Activated T-helper 1 cell treated with anti-CD3 and anti-CD28 coated beads, Interleukin-12 subunit alpha, Interleukin-12 subunit beta, Interleukin-2, Interleukin-4 antibody, amounts not matched to agents 30 ng/mL and 10 ng/mL and 1 ng/mL, durations not matched to agents 14 hours and 24 hours and 36 hours (primary cell): ENCODE measurements at places on chromosomes 5 and 9. TPM values are rescaled to one million over a fixed set of nuclear protein-coding genes. Genes with fewer than 3 reads are reported as not detected.

DNA sequence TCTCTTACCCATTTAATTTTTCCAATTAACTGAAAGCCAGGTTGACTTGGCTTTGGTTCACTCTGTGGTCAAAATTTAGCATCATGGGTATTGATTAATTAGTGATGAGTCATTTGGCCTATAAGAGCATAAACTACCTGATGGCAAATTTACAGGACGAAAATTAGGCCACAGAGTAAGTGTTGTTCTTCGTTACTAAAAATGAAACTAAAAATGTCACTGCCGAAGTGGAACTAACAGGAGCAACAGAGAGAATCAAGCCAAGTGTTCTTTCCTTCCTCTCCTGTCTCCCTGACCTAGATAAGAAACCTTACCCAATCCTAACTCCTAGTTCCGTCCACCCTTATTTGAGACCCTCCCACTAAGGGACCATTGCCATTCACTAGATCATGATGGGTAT, 176.9 kb downstream of the RAB3C start:
- no peak for DNase-seq

DNA sequence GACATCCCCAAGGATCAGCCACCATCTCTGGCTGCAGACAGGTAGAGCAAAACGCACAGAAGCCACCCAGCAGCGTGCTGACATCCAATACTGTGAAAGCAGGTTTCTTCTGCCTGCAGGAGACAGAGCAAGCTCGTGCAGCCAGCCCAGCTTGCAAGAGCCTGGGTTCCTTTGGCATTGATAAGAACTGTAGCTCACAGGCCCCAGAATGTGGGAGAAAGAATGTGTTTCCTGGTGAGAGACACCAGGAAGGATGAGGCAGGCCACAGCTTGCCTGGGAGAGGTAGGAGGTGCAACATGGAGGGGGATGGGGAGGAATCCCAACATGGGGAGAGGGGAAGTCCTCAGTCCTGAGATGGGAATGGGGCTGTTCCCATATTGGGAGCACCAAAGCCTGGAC, 34.0 kb upstream of the ARAP3 start:
- no peak for DNase-seq

GRCh38 chr5:138909734-138910133, 34.6 kb upstream of the LRRTM2 start:
- DNase-seq, result no peak

GRCh38 chr5:127375124-127375523, 84.5 kb downstream of the MEGF10 start:
- no peak for DNase-seq

GRCh38 chr5:141512390-141512910, 23.6 kb downstream of the PCDHGC5 start:
- peak; percentile 74 for DNase-seq

GRCh38 chr5:113047733-113048652, 71.4 kb downstream of the DCP2 start:
- DNase-seq, result no peak

DNA sequence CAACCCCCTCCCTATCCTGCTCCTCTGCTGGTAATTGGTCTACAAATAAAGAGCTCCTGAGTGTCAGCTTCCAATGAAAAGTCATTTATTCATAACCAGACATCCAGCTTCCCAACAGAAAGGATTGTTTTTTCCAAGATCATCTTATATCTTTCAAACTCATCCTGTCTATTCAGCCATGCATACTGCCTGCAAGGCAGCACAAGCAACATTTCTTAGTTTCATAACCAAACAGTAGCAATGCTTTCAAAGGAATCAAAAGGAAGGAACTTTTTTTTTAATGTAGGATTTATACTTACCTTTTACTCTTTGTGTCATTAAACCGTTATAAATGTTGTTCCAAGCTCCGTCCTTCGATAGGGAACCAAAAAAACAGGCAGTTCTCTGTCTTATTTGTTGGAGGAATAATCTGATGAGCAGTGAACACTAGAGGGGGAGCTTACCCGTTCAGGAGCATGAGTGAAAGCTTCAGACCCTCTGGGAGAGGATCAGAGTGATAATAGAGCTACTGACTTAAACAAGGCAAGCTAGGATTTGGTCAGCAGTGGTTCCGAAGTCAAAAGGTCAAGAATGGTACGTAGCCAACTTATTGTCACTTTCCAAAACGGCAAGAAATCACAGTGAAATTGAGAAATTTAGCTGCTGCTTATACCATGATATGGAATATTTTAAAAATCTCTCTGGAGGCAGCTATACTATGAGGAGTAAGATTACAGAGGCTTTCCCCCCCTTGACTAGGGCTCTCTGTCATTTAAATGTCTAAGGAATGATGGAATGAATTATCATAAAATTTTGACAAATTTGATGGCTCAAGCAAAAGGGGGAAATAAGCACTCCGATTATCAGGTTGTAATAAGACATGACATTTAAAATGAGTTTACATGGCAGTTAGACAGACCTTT, 892.9 kb downstream of the NR2F1-AS1 start:
- no peak for DNase-seq

GRCh38 chr9:125409217-125409636, 147.6 kb downstream of the GAPVD1 start:
- DNase-seq, result no peak

DNA sequence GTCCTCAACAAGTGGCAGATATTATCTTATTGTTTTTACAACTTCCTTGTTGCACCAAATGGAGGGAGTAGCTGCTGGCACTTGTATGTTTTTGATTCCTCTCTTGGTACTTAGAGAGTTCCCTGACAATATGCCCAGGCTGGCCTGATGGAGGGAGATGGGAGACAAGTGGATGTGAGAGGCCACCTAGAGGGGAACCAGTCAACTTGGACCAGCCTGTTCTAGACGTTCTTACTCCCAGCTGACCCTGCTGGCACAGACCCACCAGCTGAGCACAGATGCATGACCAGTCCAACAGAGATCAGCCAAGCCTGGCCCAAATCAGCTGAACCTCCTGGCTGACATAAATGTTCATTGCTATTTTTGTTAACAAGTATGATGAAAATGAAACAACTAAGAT, 60.9 kb upstream of the GDNF start:
- DNase-seq, result no peak

DNA sequence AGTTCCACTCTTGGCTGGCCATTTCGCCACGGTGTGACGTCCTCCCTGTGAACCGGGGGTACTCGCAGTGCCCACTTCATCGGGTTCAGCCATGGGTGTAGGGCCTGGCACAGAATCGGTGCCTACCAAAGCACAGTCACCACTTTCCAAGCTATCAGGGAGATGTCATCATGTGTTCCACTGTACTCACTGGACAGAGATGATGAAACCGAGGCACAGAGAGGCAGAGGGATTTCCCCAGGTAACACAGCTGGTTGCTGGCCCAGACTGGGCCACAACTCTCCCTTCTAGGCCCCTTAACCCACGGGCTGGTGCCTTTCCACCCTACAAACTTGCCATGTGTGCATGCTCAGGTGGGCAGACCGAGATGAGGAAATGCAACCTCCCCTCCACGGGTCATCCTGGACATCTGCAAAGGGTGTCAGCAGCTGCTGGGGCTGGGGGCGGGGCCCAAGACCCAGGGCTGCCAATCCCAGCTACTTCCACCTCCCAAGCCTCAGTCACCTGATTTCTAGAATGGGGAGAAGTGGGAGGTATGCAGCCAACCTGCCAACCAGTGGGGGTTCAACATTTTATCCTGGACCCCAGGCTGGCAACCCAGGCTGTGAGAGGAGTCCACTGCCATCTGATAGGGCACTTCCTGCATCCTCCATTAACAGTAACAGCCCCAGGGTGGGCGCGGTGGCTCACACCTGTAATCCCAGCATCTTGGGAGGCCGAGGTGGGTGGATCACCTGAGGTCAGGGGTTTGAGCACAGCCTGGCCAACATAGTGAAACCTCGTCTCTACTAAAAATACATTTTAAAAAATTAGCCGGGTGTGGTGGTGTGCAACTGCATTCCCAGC, 893 bp upstream of the SH2D3C start:
- DNase-seq, result peak; percentile 52

DNA sequence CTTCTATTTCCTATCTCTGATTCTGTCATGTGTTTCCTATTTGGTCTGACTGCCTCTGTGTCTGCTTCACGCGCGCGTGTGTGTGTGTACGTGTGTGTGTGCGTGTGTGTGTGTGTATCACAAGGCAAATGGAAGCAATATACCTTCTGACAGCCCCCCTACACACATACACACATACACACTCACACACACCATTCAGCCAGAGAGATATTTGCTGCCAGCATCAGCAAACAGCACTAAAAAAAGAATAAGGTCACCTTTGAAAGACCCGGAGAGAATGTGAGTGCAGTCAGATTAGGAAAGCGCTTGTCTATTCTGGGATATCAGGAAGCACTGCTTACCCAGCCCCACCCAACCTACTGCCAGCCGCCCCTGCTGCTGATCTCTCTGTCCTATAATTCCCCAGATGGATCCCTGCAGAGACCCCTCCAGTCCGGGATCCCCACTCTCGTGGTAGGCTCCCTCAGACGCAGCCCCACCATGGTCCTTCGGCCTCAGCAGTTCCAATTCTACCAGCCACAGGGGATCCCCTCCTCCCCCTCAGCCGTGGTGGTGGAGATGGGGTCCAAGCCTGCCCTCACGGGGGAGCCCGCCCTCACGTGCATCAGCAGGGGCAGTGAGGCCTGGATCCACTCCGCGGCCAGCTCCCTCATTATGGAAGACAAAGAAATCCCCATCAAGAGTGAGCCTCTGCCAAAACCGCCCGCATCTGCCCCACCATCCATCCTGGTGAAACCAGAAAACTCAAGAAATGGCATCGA, 45.7 kb downstream of the PLAC8L1 start:
- no peak for DNase-seq

DNA sequence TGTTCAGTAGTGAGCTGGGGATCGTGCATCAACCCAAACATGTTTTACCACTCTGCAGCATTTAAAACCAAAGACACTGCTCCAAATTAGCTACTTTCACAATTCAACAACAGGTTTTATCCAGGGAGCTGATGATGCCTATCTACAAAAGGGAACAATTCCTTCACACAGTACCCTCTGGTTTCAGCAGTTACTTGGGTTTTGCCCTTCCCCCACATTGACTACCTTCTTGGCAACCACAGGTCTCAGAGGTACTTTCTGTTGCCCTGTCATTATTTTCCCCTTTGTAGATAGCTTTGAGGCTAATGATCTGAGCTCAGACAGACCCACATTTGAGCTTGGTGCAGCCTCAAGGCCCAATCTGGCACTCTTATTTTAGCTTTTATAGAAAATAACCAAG, 96.1 kb downstream of the WDR41 start:
- DNase-seq, result no peak

DNA sequence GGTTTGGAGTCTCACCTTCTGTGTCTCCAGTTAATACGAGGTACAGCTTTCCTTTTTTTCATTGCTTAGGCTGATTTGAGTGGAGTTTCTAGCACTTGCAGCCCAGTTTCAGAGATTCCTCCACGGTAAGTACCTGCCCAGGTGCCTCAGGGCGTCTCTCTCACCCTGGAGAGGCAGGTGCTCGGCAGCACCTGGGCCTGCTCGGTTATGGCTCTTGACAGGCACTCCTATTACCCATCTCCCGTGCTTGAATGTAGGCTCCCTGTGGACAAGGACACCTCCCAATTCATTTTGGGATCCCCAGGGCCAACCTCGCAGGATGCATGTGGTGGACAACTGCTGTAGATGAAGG, 144.3 kb downstream of the NR3C1 start:
- DNase-seq, result no peak

GRCh38 chr5:43401827-43402226, 10.4 kb downstream of the CCL28 start:
- DNase-seq, result no peak

- DNase-seq, result no peak
These were observed 6.8 kb downstream of the MACROH2A1 start for GRCh38 chr5:135392256-135392655.

DNA sequence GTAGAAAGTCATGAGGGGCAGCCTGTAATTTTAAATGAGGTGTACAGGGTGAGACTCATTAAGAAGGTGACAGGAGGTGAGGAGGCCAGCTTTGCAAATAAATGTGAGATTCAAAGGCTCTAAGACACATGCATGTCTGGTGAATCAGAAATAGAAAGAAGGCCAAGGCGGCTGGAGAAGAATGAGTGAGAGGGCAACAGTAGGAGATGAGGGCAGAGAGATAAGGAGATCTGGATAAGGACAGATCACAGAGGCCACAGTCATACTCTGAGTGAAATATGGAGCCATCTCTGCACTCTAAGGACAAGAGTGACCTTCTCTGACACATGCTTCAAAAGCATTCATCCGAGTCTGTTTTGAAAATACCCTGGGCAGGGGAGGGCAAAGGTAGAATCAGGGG, 90.7 kb downstream of the RAD23B start:
- DNase-seq, result no peak

DNA sequence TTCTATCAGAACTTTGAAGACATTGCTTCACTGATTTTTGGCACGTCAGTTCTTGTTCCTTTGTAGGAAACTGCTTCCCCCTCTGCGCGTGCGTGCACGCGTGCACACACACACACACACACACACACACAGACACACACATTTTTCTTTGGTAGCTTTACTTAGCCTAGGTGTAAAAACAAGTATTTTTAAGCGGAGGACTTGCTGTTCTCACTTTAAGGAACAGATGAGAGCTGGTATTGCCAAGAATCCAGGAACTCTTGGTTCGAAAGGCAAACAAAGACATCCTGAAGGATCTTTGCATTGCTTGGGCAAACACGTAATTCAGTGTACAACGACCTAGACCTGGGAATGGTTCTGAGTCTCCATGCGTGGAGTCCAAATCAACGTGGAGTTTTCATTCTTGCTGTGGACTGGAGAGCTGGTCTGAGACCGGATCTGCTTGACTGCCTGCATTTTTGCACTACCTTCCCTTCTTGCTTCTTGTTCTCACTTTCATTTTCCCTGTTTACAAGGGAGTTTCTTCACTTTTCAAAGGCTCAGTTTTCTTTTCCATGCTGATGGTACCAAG, 8.2 kb downstream of the TMEM268 start:
- no peak for DNase-seq

GRCh38 chr5:113652161-113652560, 138.7 kb downstream of the YTHDC2 start:
- no peak for DNase-seq

- no peak for DNase-seq
These were observed 602.6 kb downstream of the SEMA5A start for GRCh38 chr5:8943301-8943700.

DNA sequence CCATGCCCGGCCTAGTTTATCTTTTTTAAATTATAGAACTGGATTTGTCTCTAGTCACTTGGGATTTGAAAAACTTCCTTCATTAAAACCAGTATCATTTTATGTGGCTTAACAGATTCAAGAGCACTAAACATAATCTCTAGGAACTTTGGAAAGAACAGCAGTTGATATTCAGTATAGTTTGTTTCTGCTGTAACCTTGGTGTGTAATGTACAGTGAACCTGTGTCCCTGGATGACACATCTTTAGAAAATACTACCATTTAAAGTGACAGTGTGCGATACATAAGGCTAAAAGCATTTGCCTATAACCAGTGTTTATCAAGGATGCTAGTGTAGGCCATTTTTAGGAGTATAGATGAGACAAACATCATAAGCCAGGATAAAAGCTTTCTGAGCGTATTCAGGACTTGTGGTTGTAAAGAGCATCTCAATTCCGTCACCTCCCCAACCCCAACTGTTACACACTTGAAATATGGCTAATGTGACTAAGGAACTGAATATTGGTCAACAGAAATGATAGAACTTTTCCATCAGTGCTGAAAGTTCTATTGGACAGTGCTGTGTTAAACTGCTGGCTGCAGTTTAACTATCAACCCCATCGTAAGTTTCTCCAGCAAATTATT, 4.4 kb downstream of the SNX18 start:
- DNase-seq, result no peak

GRCh38 chr5:69374911-69375446, 5.4 kb downstream of the RAD17 start:
- no peak for DNase-seq

The LOX gene
- total RNA-seq, result not detected in 2 replicates

The GPR150 gene
- total RNA-seq, result 0.22 and 0.26 TPM in 2 replicates

The MAMDC2 gene
- total RNA-seq, result not detected in 2 replicates

The RELL2 gene
- 19.3 and 19.5 TPM in 2 replicates for total RNA-seq

The C5orf52 gene
- 0.39 TPM in 1 of 2 replicates, not detected in the other for total RNA-seq
